ENCODE measurements at places on chromosomes 6 and 20. TPM values are rescaled to one million over a fixed set of nuclear protein-coding genes. Genes with fewer than 3 reads are reported as not detected.

DNA sequence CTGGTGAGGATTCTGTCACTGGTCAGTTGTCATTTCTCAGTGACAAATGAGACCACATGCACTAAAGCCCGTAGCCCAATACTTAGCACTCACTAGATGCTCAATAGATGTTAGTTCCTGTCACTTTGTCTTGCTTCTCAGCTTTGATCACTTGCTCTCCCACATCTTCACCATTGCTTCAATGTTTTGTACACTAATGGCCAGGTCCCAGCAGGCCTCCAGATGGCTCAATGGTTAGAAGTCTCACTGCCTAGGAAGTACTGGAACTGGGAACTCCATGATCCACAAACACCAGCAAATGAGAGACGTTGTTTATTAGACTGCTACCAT, 502.8 kb upstream of the JARID2 start:
- DNase-seq, result no peak

GRCh38 chr6:95685822-95686221, 108.5 kb downstream of the MANEA start:
- DNase-seq, result no peak

- no peak for DNase-seq
Measured at GRCh38 chr20:24574307-24574706, 104.9 kb downstream of the SYNDIG1 start.

DNA sequence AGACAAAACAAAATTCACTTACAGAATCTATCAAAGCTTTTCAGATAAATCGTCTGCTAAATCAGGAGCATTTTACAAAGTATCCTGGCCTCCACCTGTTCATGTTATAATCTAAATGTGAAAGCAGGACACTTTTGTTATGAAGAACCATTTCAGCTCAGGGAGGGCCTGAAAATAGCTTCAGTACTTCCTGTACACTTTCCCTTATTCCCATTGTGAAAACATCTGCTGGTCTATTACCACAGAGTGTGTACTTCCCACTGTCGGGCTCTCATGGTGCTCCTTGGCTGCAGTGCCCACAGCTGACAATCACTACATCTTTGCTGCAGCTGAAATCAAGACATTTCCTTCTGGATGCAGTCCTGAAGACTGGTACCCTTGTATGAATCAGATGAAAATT, 128.1 kb downstream of the OPRM1 start:
- DNase-seq, result no peak

DNA sequence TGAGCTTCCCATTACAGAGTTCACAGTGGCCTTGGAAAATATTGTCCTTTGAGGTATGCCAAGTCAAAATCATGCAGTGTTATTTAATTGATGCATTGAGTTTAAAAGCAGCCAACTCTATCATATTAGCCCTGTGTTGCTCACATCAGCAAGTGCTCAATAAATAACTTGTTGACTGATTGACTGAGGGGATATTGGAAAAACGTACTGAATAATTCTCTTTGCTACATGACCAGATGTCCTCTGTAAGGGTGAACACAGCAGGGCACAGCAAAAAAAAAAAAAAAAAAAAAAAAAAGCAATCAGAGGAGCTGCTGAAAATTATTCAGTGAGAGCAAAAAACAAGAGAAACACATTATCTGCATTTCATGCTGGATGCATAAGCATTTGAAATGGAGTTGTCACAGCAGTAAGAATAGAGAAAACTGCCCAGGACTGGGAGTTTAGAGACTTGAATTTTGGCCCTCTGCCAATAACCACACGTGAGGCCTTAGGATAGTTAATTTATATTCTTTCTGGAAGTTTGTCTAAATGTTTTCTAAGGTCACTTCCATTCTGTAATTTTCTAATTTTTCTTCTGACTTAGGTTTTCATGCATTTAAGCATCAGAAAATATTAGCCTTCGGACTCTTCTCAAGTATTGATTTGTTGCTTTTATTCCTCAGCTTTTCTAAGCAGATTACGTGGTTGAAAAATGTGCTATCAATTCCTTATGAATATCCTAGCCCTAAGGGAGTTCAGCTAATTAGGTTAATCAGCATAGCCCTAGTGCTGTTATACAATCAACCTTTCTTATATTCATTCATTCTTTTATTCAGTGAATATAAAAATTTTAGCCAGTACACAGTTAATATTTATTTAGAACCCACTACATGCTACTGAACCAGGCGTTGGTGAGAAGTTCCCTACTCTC, 246.8 kb upstream of the STXBP5 start:
- DNase-seq, result no peak

DNA sequence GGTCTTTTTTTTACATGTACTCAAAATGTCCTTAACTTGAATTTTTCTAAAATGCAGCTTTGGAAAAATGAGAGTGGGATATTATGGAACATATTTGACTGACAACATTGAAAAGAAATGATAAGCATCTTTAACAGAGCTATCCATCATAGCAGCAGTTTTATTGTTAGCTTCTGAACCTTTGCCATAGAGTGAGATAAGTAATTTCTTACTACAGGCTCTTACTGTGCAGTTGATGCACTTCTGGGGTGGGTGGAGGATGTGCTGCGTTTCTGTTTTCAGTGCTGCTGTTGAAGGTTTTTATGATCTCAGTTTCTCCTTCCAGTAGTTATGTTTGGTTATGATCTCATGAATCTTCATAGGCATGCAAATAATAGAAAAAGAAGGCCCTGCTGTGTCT, 267.0 kb downstream of the TMEM242 start:
- DNase-seq, result no peak

- no peak for DNase-seq
Measured at GRCh38 chr6:119314885-119315272, 34.7 kb downstream of the MAN1A1 start.

- no peak for DNase-seq
Measured at GRCh38 chr20:59566631-59567524, 37.5 kb upstream of the PHACTR3 start.

GRCh38 chr6:137202078-137202477, 17.1 kb downstream of the IFNGR1 start:
- DNase-seq, result no peak

The SMLR1 gene
- total RNA-seq, result not detected

GRCh38 chr6:121760745-121761144, 325.3 kb downstream of the GJA1 start:
- DNase-seq, result no peak

DNA sequence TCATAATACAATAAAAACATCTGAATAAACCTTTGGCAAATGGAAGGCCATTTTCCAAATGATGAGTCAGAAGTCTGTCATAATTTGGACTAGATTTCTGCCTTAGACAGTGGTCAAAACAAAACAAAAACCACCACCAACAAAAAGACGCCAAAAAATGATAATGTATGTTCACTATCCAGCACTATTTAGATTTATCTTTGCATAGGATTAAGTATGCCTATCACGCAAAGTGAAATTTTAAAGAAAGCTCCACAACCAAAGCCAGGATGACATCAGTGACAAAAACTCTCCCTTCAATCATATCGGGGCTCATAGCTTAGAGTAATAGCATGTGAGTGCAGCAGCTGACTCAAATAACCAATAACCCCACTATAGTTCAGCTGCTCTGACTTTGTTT, 201.9 kb downstream of the MOXD1 start:
- DNase-seq, result peak; percentile 6

DNA sequence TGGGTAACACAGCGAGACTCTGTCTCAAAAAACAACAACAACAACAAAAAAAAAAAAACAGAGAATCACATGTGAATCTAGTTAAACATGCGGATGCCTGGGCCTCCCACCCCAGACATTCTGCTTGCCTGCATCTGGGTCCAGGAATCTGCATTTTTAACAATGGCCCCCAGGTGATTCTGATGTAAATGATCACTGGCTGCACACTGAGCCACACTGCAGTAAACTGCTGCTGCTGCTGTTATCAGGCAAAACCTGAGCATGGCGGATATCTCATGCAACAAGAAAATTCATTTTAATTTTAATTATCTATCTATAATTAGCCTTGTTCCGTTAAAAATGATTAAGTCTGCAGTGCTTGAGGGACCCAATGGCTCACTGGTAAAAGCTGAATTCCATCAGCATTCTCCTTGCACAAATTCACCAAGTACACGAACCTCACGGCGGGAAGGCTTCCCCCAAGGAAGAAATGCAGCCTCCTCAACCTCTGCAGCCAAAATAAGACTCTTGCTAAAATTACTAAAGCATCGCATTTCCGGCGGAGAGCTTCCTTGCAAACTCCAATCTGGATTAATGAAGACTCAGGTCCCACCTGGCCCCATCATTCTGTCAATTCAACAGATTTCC, 81.6 kb upstream of the SNX9 start:
- DNase-seq, result no peak

The TTLL9 gene
- not detected for total RNA-seq

- no peak for DNase-seq
Measured at GRCh38 chr6:42280966-42281533, 63.4 kb upstream of the MRPS10 start.

The DEFB132 gene
- total RNA-seq, result not detected

The FOXF2 gene
- not detected for total RNA-seq

GRCh38 chr6:139457476-139457875, 83.0 kb upstream of the CITED2 start:
- DNase-seq, result no peak

DNA sequence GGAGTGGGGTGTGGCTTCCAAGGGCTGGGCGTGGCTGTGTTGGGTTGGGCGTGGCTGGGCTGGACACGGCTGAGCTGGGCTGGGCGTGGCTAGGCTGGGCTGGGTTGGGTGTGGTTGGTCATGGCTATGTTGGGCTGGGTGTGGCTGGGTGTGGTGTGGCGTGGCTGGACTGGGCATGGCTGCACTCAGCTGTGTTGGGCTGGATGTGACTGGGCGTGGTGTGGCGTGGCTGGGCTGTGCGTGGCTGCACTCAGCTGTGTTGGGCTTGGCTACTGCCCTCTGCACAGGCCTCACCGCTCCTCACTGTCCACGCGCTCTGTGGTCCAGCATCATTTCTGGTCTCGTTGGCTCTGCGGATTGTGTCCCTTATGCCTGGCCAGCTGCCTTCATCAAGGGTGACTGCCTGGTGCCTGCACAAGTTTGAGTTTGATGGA, 43.5 kb upstream of the SLCO4A1 start:
- no peak for DNase-seq

The LIME1 gene
- 1.5 TPM for total RNA-seq

DNA sequence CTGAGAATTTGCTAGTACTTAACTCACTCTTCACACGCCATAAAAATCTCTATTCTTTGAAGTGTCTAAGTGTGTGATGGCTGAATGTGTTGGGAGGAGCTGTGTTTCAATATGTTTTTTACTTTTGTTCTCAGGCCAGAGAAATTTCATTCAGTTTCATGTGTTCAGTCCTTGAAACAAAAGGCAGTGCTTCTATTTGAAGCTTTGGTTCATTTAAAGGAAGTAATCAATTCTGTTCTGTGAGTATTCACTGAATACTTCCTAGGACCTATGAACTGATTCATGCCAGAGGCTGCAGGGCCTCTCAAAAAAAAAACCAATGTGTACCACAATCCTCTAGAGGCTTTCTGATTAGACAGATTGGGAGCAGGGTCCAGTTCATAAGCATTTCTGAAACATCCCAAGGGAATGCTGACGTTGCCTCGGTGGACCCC, 12.4 kb upstream of the F13A1 start:
- no peak for DNase-seq

- DNase-seq, result no peak
Measured at GRCh38 chr20:32052090-32052777, at the start of gene HCK. TSS of gene HCK (plus strand) at chr20:32052242.

GRCh38 chr20:728256-728944, 39.9 kb downstream of the SLC52A3 start:
- DNase-seq, result peak; percentile 57

DNA sequence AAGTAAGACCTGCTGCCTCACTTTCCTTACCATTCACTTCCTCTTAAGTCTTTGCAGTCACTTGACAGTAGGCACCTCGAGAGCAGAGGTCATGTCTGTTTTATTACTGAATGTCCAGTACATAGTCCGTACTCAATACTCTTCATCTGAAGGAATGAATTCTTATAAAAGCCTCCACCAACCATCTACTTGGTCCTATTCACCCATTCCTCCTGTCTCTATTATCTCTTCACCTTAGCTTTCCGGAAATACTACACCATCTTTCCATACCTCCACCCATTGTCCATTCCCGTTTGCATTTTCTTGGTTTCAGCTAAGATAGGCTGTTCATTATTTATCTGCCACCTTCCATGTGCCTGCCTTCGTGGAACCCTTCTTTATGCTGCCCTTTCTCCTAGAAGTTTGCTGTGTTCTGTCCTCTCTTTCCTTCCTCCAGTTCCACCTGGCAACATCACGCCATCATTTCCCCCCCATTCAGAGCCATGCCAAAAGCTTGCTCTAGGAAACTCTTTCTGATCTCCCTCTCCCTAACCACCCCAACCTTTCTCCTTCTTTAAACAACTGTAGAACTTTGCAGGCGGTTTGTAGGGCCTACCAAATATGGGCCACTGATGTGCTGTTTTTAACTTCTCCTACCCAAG, 38.3 kb downstream of the ENPP1 start:
- no peak for DNase-seq

DNA sequence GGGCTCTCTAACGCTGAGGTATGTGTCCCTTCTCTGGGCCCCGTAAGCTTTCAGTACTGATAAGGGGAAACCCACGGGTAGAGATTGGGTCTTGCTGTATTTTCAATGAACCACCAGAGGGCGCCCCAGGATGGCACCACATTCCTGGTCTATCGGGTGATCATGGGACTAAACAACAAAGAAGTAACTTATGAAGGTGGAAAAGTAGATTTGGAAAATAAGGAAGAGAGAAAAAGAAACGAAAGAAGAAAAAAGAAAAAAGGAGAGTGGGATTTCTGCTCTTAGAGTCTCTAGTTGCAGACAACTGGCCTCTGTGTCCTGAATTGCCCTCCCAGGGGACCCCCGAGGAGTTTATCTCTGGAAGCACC, 93.8 kb downstream of the GMPR start:
- peak; percentile 83 for DNase-seq

DNA sequence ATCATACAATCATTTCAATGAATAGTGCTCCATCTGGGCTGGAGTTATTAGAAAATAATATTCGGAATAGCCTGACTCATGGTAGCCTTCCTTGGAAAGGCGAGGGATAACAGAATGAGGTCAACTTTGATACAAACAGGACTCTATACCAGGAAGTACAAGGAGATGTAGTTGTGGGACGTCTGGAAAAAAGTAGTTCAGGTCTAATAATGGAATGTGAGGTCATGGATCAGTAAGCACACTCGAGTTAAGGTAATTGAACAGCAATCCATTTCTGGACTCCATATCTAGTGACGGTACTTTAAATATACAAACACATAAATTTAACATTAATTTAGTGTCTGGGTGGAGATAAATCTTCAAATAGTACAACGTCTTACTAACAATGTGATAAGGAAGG, 1204.0 kb upstream of the ADGRB3 start:
- DNase-seq, result no peak

DNA sequence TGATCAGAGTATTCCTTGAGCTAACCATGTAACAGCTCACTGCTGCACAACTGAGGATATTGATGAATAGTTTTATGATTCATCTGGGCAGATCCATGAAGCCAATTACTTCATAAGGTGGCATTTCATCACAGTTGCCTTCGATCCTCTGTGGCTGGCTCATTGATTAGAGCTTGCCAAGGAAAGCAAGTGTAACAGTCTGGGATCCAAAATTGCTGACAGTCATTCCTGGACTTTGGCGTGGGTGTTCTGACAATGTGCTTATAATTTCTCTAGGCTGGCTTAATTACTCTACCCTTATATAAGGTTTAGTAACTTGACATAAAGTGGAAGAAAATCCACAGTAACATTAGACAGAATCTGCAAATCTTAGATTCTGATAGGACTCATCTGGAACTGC, 551.3 kb upstream of the CDH4 start:
- DNase-seq, result no peak

All from dermis microvascular lymphatic vessel endothelial cell (primary cell).